ENCODE measurements at places on chromosomes 6 and 20.
A peak's percentile ranks its signal among the peaks of the same experiment; 100 is the strongest.

DNA sequence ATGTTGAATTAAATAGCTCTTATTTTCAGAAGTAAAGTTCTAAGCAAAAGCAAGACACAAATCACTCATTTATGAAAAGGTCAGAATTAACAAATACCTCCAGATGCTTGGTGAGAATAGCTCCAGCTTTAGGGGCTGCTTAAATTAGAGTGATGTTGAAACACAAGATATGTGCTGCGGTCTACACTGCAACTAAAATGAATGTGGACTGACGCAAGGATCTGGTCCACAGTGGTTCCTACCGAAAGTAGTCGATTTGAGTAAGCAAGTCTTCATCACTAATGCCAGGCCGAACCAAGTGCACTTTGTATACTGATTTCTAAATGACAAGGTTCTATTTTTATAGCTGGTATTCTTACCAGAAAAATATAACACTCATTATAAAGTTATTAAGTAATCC lies 96.3 kb downstream of the PRDM1 start:
- DNase-seq, result peak; percentile 83

- no peak for DNase-seq
These were observed 630 bp downstream of the PPP2R5D start for GRCh38 chr6:42984924-42985475.

DNA sequence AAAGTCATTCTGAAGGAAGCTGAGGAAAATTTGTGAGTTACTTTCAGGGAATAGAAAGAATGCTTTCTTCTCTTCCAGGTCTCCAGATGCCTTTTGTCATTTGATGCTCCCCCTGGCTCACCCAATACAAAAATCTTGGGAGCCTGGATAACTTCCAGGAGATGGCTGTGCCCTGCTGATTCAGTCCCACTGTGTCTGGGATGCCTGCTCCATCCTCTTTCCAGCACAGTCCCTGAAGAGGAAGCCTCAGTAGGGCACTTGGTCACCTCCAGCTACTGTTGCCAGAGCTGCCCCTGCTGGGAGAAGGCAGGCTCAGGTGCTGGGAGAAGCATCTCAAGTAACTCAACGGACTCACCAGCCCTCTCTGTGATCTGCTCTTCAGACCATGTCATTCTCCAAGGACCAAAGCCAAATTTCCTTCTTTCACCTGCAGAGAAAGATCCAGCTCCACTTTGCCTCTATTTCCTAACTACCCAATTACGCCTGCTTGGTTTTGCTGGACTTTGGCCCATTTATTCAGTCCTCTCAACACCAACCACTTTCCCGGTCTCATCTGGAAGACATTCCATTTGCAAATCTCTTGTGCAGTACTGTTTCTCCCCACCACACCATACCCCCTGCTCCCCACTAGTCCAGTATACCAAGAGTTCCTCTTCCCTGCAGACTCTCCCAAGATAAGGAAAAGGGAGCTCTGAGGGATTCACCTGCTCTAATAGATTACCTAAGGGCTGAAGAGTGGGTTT lies 53.3 kb downstream of the SLC23A2 start:
- no peak for DNase-seq

DNA sequence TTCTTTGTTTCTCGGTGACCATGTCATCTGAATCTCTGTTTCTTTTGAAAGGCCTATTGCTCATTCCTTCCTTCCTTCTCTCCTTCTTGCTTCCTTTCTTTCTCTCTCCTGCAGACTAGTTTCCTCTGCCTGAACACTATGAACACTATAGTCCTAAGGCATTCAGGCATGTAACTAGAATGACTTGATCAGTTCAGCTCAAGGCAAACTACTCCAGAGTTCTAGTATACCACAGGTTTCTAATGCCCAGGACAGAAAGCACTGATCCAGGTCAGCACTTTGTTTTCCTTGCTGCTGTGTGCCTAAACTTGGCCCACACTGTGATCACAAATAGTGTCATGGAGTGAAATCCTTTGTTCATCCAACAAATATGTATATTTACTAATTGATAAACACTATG lies 324.1 kb upstream of the GJE1 start:
- no peak for DNase-seq

- DNase-seq, result peak; percentile 96
These were observed 25.3 kb downstream of the TBC1D7 start for GRCh38 chr6:13302751-13303667.

GRCh38 chr6:87574237-87574804 lies 15.5 kb downstream of the RARS2 start:
- DNase-seq, result no peak

- no peak for DNase-seq
These were observed 73.6 kb downstream of the POPDC3 start for GRCh38 chr6:105106260-105106659.

GRCh38 chr20:24722586-24722985 lies 226.5 kb upstream of the CST7 start:
- DNase-seq, result no peak

DNA sequence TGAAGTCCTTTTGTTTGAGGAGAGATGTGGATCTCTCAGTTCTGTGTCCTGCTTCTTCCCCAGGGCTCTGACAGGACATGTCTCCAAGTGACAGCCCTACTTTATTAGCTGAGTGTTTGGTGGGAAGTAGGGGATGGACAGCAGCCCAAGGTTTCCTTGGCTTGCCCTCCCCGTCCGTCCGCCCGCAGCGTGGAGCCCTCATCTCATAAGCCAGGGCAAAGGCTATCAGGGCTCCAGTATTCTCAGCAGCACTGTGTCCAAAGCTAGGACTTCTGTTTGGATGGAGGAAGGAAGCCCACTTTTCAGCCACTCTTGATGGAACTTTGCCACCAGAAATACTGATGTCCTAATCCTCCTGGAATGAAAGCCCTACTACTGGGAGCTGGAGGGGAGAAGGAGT lies 13.6 kb downstream of the CDC5L start:
- no peak for DNase-seq

DNA sequence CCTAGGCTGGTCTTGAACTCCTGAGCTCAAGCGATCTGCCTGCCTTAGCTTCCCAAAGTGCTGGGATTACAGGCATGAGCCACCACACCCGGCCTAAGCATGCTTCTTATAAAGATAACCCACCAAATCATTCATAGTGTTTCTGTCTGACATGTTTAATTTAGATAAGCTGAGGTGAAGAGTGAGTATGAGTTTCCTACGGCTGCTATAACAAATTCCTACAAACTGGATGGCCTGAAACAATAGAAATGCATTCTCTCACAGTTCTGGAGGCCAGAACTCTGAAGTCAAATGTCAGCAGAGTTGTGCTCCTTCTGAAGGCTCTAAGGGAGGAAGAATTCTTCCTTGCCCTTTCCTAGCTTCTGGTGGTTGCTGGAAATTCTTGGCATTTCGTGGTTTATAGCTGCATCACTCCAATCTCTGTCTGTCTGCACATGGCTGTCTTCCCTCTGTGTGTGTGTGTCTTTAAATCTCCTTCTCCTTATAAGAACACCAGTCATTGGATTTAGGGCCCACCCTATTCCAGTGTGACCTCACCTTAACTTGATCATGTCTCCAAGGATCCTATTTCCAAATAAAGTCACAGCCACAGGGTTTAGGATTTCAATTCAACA lies 29.9 kb downstream of the MAPK13 start:
- DNase-seq, result no peak

DNA sequence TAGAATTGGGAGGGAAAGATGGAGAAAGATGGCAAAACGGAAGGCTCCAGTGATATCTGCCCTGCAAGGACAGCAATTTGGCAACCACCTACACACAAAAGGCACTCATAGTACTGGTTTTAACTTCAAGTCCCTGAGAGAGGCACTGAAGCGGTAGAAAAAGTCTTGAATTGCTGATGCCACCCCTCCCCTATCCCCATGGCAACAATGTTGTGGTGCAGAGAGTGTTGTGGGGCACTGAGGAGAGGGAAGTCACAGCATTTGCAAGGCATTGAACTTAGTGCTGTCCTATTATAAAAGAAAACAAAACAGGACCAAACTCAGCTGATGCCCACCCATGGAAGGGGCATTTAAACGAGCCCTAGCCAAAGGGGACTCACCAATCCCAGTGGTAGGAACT lies 343.7 kb downstream of the HAO1 start:
- no peak for DNase-seq

DNA sequence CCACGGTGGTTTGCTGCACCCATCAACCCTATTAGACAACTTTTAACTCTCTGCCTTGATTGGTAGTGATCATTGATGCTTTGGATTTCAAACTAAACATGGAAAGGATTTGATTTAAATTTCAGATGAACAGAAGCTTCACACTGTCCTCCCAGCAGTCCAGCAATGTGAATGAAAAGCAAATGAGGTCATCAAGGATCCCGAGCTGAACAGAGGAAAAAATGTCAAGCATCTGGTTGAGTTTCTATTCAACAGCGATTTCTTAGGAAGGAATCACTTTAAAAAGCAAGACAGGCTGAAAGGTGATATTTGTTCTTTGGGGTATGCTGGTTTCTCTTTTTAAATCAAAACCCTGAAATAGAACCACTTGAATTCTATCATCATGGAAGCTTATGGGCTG lies 10.6 kb upstream of the SAMD3 start:
- no peak for DNase-seq

DNA sequence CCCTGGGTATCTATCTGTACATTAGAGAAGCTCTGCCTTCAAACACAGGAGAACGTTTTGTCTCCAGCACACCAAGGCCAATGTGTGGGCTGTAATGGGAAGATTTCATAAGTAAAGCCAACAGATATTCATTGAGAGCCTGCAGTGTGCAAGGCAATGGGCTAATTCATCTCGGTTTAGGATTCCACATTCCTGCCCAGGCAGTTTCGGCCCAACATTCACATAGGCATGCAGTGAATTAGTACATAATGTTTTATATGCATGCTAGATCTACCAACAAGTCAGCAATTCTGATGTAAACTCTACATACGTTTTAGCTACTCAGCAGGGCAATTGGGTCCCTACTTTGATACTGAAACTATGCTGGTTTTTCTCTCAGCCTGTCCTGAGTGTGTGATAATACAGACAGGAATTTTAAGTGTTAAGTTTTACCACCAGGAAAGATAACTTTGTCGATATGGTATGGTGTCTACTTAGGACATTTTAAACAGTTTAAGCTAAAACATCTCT lies 46.9 kb upstream of the NAA20 start:
- no peak for DNase-seq

DNA sequence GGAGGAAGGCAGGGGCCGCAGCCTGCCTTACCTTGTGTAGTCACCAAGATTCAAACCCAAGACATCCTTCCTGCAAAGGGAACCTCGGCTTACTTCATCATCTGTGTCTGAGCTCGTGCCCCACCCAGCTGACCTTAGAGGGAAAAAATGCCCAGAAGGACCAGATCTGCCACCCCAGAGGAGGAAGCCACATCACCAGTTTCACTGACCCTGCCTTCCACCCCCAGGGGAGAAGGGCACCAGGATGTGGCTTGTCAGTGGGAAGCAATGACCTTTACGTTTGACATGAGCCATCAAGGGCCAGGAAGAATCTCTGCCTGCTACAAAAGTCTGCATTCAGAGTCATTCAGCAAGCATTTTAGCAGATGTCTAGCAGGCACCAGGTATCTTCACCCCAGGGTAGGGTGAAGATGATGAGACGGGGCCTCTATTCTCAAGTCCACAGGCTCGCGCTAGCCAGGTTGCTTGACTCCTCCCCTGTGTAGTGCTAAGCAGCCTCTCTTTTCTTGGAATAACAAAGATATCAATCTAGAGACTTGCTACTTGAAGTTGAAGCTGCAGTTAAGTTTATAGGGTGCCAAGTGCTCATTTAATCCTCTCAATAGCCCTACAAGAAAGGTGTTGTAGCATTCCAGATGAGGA lies 28.1 kb downstream of the HM13 start:
- DNase-seq, result peak; percentile 24

- DNase-seq, result no peak
These were observed 6.3 kb upstream of the UTRN start for GRCh38 chr6:144278659-144279314.

DNA sequence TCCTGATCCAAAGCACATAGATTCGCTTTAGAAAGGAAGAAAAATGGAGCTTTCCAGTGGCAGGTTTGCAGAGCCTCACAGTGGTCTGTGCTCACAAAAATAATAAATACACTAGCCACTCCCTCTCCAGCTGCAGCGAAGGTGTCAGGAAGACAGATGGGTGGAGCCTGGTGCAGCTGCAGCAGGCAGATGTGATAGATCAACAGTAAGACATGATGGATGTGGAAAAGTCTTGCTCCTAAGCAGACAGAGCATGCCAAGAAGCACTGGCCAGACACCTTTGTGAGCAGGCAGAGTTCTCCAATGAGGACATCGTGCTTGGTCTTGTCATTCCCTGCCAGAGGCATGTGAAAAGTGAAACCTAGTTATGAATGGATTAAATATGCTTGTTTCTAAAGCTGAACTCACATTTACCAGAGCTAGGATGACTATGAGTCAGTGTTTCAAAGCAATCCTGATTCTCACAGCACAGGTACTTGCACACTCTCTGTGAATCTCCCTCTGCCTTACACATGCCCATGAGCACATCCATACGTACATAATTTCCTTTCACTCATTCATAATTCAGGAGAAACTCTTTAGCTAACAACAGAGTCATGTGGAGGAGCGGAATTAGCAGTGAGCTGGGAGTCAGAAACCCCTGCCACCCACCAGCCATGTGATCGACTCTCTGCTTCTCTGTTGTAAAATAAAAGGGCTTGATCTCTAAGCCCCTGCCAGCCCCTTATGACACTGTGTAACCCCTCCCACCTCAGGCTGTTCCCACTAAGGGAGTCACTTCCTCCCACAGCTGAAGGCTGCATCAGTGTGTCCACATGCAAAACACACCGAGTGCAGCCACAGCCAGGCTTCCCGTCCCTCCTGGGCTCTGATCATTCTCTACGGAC lies 111.2 kb downstream of the SCML4 start:
- peak; percentile 77 for DNase-seq

DNA sequence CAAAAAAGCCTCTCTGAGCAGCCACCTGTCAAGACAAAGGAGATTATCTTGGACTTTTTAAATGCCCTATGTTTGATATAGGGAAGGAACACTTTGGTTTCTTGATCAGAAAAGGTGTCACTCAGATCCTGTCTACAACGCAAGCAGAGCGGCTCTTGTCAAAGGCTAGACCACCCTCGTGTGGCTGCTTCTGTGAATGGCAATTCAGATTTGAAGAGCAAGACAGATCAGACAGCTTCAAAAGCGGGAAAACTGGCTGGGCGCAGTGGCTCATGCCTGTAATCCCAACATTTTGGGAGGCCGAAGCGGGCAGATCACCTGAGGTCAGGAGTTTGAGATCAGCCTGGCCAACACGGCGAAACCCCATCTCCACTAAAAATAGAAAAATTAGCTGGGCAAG lies 10.1 kb upstream of the NXT1 start:
- peak; percentile 29 for DNase-seq

DNA sequence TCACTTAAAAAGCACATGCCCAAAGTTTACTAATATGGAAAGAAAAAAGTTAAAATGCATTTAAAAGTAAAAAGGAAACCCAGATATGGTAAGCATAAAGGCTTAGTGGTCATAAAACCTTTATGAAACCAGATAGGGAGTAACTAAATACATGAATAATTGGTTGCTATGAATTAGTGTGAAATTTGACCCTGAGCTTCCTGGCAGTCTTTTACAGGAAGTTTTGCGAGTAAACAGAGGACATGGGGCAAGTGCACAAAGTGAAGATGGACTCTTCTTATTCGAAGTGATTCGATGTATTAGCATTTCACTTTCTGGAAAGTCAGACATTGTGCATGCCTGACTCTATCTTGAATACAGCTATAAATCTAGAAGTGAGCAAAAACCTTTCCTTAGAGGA lies 90.9 kb upstream of the MLIP start:
- DNase-seq, result no peak

All from activated CD4-positive, alpha-beta T cell treated with anti-CD3 and anti-CD28 coated beads, Interleukin-2, Interleukin-4, amounts not matched to agents 100 ng/mL and 50 ng/mL, durations not matched to agents 16 hours and 8 hours (primary cell).